ENCODE measurements at places on chromosomes 7 and 10.

DNA sequence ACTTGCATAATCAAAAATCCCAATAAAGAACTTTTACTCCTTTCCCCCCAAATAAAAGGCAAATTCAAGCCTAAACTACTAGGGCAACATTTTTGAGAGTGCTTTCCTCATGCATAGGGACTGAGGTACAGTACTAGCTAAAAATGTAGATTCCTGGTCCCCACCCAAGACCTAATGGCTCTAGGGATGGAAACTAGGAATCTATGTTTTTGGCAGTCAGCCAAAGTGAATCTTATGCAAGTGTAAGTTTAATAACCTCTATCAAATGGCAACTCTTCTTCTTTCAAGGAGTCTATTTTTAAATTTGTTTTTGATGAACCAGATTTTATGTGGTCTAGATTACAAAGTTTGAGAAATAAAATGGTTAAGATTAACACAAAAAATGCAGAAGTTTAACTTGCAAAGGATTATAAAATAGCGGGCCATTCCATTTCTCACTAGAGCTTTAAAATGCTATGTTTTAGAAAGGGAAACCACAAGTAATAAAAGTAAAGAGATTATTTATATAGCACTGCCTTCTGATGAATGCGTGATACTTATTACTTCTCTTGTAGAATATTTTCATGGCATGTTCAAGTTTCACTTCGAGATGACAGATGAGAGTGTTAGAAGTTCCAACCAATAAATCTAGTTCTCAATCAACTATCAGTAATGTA lies 70.4 kb upstream of the MDFIC start:
- no peak for DNase-seq

DNA sequence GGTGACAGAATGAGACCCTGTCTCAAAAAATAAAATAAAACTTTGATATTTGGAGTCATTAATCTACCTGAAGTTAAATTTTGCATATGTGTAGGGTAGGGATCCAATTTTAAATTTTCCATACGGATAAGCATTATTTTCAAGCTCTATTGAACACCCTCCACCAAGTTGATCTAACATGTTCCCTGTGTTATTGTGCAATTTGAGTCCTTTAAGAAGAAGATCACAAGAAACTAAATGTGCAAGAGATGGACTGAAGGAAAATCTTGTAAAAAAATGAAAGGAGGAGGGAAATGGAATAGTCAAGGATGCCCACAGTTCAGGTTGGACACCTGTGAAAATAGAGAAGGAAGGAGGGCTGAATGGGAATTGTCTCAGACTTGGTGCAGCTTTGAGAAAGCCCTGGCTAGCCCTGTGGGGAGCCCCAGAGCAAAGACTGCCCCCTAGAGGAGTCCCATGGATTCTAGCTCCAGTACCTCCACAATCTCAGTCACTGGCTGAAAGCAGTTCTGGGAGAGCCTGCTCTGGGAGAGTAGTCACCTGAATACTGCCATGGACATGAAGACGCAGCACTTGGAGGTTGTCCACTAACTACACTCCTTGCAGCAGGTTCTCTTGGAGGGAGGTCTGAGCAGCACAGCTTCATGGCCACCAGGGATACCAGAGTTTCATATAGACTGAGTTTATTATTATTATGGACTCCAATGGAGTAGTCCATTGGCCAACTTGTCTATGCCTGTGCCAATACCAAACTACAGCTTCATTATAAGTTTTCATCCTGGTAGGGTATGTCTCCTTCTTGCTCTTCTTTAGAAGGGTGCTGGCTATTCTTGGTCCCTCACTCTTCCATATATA lies 5.7 kb upstream of the TIAL1 start:
- DNase-seq: no peak

DNA sequence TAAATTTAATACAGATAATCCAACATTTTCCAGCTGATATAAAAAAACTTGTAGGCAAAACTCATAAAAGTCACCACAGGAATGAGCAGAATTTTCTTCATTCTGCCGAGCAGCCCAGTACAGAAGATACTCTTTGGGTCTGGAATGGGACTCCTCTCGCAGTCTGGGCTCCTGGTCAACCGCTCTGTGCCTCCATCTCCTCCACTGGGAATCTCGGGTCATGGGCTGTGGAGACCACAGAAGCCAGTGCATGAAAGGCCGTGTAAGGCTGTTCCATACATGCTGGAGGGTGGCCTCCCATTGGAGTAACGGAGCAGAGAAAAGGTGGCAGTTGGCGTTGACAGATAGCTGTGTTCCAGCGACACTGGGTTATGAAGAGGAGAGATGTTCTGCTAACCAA lies 616.4 kb upstream of the MGMT start:
- no peak for DNase-seq

GRCh38 chr7:116588641-116589594 lies 64.1 kb downstream of the CAV1 start:
- no peak for DNase-seq

DNA sequence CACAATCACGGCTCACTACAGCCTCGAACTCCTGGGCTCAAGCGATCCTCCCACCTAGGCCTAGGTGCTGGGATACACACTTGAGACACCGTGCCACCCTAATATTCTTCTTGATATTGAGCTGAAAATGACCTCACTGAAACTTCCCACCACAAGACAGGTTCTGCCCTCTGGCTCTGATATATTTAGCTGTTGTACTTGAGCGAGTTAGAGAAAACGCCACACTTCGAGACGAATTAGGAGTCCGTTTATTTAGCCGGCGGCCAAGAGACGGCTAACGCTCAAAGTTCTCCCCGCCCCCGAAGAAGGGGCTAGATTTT lies 17.9 kb downstream of the ZC3HAV1 start:
- no peak for DNase-seq

DNA sequence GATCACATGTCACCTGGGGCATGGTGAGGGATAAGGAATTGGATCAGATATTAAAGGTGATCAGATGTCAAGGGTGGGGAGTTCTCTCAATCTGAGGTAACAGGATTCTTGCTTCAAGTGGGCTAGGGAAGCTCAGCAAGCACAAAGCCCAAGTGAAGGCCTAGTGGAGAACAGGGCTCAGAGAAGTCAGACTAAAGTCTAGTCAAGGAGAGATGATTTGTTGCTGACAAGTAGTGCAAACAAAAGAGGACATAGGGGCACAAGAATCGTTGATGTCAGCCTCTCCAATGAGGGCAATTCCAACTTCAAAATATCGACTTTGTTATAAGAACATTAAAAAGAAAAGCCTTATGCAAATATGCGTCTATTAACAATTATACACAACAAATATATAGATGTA lies 852.8 kb upstream of the CELF2 start:
- DNase-seq: no peak

DNA sequence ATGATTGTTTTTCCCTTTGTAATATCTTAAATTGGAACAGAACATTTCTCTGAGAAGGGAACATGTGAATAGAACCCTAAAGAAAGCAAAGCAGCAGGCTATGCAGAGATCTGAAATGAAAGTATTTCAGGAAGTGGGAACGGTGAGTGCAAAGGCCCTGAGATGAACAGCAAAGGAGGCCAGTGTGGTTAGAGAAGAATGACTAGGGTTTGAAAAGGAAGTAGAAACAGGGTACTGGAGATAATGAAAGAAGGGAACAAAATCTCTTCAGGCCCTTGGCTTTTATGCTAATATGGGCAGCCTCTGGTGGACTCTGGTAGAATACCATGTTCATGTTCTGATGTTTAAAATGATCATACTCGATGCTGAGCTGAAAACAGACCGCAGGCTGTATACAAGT lies 22.2 kb downstream of the ARHGAP21 start:
- DNase-seq: no peak

GRCh38 chr10:70324339-70324861 lies 40.6 kb upstream of the NPFFR1 start:
- no peak for DNase-seq

DNA sequence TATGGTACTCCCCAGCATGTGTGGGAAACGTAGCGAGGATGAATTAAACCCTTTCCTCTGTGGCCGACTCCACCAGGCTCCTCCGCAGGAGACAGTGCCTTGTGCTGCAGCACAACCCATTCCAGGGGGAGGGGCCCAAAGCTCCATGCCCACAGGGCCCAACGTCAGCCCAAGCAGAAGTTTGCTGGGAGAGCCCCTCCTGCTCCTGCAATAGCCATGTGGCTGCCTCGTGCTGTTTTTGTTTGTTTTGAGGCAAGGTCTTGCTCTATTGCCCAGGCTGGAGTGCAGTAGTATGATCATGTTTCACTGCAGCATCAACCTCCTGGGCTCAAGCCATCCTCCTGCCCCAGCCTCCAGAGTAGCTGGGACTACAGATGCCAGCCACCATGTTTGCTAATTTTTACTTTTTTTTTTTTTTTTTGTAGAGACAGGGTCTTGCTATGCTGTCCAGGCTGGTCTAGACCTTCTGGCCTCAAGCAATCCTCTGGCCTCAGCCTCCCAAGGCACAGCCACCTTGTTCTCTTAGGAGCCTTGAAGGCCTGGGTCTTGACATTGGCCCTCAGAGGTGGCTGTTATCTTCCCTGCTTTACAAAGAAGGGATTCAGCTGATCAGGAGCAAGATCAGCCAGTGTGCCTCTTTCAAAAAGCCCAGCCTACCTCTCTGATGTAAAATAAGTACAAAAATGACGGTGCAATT lies 102.8 kb downstream of the DYNC2I1 start:
- DNase-seq: no peak

DNA sequence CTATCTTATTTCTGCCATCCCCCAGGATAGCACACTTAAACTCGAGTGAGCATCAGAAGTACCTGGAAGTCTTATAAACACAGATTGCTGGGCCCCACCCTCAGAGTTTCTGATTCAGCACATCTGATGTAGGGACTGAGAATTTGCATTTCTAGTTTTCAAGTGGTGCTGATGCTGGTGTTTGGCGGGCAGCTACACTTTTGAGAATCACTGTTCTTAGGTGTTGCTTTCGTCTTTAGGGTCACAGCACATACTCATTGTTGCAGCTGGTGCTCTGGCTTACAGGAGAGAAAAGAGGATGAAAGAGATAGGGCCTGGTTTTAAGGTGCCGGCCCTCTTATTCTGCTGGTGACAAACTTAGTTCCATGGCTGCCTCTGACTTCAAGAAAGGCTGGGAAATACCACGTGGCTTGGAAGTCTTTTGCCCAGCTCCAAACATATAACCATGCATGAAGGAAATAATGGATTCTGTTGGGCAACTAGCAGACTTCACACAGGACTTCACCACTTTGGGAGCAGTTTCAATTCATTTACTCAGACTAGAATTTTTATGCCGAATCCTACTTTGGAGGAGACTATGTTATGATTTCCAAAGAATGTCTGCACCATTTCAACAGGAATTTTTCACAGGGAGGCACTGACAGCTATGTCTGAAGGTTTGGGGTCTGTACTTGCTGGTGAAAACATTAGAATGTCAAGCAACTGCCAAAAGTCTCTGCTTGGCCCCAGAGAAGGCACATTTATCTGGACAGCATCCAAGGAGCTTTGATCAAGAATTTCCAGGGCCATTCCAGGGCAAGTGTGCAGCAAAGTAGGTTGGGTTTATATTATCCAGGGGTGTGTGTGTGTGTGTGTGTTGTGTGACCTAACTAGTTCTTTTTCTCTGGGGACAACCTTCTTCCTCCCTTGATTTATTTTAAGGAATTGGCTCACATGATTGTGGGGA lies 6.9 kb upstream of the MINDY4 start:
- no peak for DNase-seq

GRCh38 chr10:132753596-132753995 lies 32.4 kb downstream of the NKX6-2 start:
- DNase-seq: no peak

DNA sequence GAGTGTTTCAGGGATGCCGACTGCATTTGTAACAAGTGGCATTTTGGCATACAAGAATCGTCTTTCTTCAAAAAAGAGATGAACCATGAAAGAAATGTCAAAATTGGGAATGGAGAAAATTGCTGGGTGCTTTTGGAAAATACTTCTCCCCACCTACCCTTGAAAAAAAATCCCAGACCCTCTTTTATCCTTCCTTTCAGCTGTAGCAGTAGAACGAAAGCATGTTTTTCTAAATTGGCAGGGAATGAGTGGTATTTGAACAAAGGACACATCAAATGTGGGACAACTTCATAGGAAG lies 187.5 kb downstream of the NRP1 start:
- DNase-seq: no peak

DNA sequence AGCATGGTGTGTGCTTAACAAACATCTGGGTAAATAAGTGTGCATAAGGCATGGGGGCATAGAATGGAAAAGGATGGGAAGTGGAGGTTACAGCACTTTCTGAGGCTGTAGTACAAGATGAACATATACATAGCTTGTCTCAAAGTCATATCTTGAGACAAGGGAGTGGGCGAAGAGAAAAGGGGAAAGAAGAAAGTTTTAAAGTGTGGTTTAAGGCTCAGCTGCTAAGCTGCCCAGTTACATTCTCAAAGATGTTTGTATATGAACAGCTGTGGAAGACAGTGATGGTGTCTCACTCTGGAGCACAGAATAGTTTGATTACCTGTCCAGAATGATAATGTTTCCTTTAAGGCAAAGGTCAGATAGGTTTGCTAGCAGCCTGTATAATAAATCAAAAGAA lies 61.9 kb upstream of the LANCL2 start:
- no peak for DNase-seq

DNA sequence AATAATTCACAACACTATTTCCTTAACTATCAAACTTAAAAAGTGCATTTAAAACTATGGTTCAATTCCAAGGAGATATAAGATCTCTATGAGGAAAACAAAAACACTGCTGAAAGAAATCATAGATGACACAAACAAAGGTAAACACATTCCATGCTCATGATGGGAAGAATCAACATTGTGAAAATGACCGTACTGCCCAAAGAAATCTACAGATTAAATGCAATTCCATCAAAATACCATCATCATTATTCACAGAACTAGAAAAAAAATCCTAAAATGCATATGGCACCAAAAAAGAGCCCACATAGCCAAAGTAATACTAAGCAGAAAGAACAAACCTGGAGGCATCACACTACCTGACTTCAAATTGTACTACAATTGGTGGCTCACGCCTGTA lies 159.9 kb upstream of the EEPD1 start:
- DNase-seq: no peak

- no peak for DNase-seq
Observed at GRCh38 chr7:96080027-96080426, 241.9 kb downstream of the SLC25A13 start.

- DNase-seq: no peak
Observed at GRCh38 chr10:35592441-35592840, 12.7 kb upstream of the GJD4 start.

- DNase-seq: peak; percentile 40
Observed at GRCh38 chr10:124999433-125000365, 57.8 kb downstream of the ZRANB1 start.

DNA sequence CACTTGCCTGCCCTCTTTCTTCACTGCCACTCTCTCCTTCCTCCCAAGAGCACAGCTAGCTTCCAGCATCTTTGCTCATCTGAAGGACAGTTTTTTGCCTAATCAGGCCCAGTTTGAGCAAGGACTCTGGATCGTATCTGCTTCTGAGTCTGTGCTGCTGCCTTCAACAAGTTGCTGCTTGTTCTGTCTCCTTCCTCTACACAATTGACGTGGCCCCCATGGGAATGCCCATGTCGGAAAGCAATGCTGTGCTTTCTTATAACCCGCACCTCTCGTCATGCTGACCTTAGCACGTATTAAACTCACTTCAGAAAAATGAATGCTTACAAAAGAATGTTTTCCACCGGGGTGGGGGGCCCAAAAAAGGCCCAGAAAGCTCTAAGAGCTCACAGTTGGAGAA lies 324.7 kb upstream of the C7orf33 start:
- DNase-seq: no peak

GRCh38 chr10:22539579-22540298 lies 174.6 kb downstream of the PIP4K2A start:
- DNase-seq: no peak

Measured in right lobe of liver (tissue), 6 donors.